CD4-positive, alpha-beta T cell treated with Interleukin-17A for 1 hour (primary cell): ENCODE measurements at places on chromosomes 16 and 17.
A peak's percentile ranks its signal among the peaks of the same experiment; 100 is the strongest.

DNA sequence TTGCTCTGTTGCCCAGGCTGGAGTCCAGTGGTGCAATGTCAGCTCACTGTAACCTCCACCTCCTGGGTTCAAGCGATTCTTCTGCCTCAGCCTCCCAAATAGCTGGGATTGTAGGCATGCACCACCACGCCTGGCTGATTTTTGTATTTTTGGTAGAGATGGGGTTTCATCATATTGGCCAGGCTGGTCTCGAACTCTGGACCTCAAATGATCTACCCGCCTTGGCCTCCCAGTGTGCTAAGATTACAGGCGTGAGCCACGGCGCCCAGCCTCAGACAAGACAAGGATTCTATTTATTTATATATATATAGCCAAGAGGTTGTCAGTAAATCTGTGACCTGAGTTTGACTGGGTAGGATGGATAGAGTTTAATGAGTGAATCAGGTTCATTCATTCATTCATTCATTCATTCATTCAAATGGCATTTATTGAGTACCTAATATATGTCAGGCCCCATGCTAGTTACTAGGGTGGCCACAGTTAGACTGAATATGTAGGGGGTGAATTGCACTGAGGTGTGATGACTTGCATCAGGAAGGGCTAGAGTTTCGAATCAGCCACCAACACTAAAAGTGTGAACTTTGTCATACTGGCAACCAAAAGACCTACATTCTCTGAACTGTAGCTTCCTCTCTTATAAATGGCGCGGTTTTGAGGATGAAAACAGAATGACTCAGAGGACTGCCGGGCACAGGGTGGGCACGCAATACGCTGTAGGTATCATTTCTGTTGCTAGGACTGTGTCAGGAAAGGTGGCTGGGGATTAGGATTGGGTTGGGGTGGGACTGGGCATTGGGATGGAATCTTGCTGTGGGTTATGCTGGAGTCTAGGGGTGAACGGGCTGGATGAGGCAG is 37.8 kb downstream of the ITGAE start:
- DNase-seq, result peak; percentile 67

- peak; percentile 65 for DNase-seq
Measured at GRCh38 chr16:46673320-46674013, 15.5 kb downstream of the VPS35 start.

DNA sequence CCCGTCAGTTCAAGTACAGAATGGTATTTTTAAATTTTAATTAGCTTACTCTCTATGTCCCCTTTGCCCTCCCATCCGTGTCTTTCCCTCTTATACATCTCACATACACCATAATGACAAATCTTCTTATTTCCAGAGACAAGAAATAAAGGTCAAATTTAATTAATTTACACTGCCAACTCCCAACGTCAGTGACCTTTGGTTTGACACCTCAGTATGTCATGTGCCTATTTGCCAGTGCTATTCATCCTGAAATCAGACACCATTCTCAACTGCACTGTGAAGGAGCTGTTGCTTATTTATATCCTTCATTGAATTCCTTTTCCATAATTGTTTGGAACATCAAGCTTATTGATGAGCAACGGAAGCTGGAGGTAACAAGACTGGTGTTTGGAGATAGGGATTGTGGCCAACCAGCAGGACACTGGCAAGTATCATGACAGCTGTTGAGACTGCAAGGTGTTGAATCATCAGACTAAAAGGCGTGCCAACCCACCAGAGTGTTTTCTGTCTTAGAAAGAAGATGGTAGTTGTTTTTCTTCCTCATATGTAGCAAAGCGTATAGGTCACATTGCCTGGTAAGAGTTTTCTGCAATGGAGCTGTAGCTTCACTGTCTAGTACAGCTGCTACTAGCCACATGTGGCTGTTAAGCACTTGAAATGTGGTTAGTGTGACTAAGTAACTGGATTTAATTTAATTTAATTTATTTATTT is 12.5 kb downstream of the CALCOCO2 start:
- no peak for DNase-seq

DNA sequence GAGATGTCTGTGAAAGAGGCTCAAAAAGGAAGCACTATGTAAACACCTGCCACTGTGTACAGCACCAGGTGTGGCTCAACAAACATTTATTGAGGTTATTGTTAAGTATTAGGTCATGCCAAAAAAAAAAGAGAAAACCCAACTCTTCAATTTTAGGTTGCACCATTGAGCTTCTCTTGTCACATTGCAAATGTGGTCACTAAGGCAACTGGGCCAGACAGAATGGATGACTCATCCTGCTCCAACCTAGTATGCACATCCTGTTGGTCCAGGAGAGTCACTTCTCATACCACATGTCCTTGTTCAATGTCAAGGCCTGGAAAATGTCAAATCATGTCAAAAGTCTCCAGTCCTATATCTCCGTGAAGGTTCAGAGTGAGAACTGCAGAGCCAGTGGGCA is 25.0 kb downstream of the HOXB1 start:
- DNase-seq, result peak; percentile 79

DNA sequence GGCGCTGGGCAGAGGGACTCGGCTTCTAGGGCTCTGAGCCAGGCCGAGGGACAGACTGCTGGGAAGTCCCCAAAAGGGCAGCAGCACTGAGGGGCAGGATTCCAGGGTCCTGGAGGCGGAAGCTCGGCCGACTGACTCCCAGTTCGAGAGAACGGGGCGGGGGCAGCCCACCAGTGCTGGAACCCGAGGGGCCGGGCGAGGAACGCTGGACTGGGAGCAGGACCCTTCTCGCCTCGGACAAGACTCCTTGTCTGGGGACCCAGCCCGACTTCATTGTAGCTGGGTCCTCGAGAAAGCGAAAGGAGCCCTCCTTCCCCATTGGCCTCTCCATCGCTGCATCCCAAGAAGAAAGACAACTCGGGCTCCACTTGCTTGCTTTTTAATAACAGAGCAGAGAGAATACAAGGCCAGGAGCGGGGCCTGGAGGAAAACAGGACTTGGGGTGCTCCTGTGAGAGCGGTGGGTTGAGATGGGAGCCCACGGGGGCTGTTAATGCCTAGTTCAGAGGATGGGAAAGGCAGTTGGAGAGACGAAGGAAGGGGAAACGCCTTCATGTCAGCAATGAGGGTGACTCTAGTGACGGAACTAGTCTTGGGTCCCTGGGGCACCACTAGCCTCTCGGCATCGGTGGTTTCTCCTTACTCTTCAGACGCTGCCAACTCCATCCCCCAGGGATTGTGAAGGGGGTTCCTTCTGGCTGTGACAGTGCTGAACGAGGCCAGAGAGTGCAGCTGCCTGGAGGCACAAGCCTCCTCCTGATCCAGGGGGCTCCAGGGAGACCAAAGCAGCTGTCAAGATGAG is 492 bp upstream of the CAMTA2 start:
- no peak for DNase-seq

GRCh38 chr16:64910356-64910755 is 211.5 kb downstream of the CDH11 start:
- DNase-seq, result no peak

- no peak for DNase-seq
Measured at GRCh38 chr17:54180950-54181349, 358.2 kb downstream of the KIF2B start.

GRCh38 chr16:57898961-57899360 is 72.0 kb downstream of the CNGB1 start:
- no peak for DNase-seq

DNA sequence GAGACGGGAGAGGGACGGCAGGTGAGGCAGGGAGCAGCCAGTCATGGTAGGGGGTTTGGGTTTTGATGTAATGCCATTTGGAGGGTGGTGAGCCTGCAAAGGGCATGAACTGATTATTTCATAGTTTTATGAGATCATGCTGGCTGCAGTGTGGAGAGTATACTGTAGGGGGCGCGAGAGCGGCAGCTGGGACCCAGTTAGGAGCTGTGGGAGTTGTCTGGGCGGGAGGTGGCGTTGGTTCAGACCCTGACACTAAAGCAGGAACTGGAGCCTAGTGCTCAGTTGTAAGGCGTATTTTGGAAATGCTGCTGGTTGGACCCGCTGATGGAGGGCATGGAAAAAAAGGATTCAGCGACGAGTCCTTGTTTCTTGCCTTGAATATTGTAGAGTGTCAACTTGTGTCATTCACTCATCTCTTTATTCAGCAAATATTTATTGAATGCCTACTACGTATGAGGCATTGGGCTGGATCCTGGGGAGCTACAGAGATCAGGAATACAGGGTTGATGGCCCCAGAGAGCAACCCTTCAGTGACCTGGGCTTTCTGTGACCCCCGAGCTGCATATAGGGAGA is 23.7 kb upstream of the KDM8 start:
- DNase-seq, result peak; percentile 89

GRCh38 chr16:54930005-54930868 is at the start of gene IRX5:
TSS of gene IRX5 (plus strand) at chr16:54930865. CDS start at chr16:54931199, 334 bp downstream.
- peak; percentile 42 for DNase-seq

DNA sequence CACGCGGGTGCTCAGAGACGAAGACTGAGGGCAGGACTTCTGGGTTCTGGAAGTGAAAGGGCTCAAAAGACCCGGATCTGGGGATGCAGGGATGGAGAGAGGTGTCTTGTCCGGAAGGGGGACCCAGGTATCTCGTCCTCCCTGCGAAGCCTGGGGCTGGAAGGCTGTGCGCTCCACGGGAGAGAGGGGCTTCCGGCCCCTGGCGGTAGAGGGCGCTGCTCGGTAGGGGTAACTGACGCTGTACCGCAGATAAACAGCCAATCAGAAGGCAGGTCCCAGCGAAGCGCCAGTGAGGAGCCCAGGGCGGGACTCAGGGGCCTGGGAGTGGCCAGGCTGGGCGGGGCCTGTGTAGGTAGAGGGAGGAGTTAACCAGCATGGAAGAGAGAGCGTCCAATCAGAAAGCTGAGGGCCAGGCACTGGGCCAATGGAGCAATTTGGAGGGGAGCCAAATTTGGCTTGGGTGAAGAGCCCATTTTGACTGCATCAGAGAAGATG is 804 bp downstream of the TGFB1I1 start:
- peak; percentile 65 for DNase-seq

DNA sequence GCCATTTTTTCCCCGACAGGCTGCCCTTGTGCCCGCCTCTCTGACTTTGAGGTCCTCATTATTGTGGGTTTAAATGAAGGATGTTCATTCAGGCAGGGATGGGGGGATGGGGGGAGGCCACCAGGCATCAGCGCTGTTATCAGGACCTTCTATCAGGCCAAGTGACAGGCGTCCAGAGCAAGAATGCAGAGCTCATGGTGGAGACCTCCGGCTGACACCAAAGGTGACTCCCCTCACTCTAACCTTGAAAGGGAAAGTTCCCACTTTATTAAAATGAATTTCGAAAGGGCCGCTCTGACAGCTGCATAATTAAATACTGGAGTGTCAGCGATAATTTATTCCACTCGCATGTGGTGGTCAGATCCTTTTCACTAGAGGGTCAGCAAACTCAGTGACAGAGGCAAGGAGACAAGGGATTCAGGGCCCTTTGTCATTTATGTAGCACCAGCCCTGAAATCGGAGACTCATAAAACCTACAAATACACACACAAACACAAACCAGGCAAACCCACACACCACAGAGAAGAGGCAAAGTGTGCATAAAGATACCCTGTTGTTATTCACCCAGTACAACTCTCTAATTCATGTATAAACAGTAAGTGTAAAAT is 436.0 kb downstream of the MAF start:
- DNase-seq, result no peak

DNA sequence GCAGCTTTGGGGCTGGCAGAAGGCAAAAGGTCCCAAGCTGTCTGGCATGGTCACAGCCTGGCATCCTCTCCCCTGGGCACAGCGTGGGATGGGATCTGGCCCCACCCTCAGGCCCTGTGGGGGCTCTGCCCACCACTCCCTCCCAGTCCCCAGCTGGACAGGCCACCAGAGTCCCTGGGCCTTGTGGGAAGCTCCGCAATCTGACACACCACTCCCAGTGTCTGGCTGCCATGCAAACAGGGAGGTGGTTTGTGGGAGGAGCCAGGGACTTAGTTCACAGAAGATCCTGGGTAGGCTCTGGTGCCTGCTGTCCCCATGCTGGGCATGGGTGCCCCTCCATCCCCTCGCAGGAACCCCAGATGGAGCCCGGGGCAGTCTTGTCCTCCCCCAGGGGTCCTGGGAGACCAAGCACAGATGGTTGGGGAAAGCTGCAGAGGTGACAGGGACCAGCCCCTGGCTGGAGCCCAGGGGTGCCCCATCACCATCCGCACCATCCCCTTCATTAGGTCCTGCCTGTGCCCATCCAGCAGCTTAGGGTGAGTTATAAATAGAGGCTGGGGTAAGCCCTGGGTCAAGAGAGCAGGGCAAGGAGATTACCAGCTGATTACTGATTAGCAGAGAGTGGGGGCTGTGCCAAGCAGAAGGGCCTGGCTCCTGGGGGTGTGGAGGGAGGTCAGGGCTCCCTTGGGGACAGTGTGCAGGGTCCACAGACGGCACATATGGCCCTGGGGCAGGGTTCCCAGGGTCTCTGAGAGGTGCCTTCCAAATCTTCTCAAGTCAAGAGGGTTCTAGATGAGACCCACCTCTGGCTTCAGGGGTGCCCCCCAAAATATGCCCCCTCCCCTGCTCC is 6.2 kb downstream of the FSCN2 start:
- no peak for DNase-seq

GRCh38 chr16:57603115-57604024 is 25.1 kb upstream of the ADGRG1 start:
- DNase-seq, result no peak

DNA sequence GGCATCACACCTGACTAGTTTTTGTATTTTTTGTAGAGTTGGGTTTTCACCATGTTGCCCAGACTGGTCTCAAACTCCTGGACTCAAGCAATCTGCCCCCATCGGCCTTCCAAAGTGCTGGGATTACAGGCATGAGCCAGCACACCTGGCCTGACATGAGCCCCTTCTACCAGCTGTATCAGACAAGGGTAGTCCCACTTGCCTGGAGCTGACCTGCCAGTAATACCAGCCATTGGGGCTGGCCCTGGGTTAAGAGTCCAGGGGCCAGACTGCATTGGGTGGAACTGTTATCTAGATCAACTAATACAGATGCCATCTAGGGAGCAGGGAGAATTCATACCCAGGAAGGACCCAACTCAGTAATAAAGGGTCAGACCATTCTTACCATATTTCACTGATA is 28.1 kb downstream of the WSB1 start:
- DNase-seq, result no peak

DNA sequence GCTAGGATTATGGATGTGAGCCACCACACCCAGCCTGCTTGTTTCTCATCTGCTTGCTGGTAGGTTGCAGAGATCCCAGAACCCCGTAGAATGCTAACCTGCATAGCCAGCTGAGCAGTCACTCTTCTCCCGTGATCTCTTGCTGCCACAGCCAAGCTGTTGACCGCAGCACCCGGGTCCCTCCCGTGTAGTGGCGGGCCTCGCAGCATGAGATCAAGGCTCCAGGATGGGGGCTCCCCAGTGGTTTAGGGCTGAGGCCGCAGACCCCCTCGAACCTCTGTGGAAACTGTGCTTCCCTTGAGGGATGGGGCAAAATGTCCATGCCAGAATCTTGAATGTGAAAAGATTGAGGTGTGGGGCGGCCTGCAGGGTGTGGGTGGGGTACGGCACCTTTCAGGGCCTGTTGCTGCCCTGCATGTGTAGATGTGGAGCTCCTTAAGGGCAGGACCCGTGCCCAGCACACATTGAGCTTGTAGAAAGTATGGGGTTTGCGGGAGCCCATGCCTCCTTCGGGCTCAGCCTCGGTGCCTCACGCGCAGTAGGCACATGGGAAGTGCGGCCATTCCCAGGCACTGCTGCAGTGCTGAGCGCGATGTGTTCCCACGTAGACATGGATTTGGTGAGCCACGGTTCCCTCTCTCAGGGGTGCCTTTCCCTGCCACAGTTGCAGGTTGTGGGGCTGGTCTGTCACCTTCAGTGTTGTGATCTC is 99.9 kb downstream of the BANP start:
- no peak for DNase-seq
